ENCODE measurements at places on chromosomes 13 and 19.

DNA sequence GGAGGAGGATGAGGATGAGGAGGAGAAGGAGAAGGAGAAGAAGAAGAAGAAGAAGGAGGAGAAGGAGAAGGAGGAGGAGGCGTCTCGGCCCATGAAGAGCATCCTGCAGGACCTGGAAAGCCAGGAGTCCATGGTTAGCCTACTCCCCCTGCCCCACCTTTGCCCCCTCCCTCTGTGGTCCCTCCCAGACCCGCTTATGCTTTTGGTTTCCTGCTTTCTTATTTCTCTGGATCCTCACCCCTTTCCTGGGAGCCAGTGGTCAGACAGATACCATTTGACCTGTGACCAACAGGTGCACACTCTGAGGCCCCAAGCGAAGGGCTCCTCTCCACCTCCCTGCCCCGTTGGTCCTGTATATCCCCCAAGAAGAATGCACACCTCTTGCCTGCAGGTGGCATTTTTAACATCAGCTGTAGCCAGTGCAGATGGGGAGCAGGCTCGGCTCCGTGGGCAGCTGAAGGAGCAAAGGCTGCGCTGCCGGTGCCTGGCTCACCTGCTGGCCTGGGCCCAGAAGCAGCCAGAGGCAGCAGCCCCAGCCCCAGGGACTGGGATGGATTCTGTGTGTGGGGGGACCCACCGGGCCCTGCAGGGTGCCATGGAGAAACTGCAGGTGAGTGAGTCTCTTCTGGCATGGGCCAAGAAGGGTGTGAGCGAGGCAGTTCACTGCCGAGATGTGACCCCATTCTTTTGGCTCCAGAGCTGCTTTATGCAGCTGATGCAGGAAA lies 32.1 kb upstream of the ZNF492 start:
- no peak for DNase-seq

GRCh38 chr19:42253245-42254088 lies 1.5 kb downstream of the ERF start:
- peak; percentile 74 for DNase-seq

- no peak for DNase-seq
These were observed 857 bp upstream of the MAP2K7 start for GRCh38 chr19:7902796-7903243.

DNA sequence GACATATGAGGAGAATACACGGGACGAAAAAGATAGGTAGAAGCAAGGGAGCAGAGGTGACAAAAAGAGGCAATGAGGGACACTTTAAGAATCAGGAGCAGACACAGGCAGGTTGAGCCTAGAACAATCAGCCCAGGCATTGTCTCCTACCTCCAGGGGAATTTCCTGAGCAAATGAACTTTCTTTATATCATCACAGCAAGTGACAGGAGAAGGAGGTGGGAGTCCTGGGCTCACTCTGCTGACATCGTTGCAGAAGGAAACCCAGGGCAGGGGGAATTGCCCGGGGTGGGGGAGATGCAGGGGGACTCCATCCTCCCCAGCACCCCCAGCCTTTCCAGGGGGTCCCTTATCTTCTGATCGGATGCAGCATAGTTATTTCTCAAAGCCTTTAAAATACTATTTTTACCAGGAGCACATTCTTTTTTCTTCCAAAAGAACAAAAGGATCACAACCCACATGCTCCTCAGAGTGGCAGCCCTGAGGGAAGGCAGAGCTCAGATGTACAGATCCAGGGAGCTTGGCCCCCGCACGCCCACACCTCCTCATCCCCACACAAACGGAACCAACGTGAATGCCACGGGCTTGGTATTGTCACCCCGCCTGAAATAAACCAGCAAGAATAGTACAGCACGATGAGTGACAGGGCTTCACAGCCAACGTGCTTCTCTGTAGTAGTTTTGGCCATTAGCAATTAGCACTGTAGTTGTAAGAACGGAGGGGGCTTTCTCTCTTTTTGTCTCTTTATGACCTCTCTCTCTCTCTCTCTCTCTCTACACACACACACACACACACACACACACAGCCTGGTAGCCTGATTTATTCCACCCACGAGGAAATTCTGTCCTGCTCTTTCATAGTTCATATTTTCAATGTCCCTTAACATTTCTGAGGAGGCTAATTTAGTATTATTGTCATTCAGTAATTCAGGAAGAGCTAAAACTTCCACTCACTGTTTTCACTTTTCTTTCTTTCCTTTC lies 169.5 kb upstream of the UBL3 start:
- DNase-seq: no peak

DNA sequence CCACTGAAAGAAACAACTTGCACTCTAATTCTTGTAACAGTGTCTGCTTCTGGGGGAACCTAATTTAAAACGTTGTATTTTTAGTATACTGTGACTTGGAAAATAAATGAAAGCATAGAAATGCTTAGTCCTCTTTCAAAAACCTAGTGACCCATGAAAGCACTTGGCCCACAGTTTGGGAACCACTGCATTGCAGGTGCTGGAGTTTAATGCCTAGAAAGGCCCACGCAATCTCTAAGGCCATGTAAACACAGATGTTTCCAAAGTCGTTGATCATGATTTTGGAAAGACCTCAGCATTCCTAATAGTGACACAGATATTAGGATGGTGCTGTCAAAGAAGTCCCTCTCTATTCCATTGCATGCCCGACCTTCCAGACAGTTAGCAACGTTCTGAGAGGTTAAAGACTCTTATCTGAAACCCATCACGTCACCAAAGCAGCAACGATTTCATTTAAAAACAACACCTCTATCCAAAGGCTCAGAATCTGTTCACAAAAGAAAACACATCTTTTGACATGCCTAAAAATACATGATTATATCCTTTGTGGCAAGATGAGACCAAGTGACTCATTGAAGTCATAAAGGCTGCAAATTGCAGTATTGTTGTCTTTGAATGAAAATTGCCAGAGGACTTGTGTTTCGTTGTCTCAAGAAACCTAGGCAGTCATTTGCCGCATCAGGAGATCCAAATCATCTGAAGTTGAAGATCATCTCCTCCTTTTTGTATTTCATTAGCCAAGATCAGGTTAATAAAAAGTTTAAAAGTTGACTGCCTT lies 328.0 kb upstream of the ZNF507 start:
- DNase-seq: no peak

DNA sequence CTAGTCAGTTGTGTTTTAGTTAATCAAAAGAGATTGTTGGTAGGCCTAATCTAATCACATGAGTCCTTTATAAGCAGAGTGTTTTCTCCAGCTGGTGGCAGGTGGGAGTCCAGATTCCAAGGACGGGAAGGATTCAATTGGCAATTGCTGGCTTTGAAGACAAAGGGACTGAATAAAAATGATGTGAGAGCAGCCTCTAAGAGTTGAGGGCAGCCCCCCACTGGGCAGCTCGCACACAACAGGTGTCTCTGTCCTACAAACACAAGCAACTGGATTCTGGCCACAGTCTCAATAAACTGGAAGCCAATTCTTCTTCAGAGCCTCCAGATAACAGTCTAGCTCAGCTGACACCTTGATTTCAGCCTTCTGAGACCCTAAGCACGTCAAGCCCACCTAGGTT lies 915.2 kb downstream of the PCDH9 start:
- DNase-seq: no peak

DNA sequence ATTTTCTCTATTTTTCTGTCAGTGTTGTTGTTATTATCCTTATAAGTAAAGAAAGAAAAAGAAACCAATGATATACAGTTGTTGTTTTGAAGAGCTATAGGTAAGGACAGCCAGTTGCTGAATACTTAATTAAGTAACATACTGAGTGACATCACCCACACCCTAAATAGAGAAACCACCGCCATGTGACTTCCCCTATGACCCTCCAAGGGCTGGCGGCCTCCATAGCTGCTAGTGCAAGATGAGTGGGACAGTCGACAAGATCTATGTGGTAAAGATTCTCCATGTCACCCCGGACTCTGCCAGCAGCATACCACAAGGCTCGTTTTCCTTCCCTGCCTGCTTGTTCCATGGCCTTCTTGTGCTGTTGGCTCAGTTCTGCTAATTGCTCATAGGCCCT lies 221.1 kb downstream of the DNAJC15 start:
- DNase-seq: no peak

Data from left colon (tissue), 2 donors.